ENCODE measurements at places on chromosomes 5 and 9.

DNA sequence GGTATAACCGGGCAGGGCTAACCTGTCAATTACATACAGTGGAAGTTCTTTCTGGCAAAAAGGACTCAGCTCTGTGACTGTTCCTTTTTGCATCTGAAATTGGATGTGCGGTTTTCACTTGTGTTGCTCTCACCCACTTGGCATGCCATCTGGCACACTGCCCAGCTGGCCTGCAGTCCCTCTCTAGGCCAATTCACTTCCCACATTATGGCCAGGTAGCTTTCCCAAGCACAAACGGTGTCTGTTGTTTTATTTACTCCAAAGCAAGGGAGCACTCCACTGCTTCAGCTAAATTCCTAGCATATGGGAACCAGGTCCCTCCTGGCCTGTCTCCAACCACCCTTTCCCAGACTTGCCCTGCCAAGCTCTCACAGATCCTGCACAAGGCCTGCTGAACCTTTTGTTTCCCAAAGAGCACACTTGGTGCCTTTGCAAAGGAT, 132.5 kb downstream of the SEMA6A start:
- no peak for DNase-seq

DNA sequence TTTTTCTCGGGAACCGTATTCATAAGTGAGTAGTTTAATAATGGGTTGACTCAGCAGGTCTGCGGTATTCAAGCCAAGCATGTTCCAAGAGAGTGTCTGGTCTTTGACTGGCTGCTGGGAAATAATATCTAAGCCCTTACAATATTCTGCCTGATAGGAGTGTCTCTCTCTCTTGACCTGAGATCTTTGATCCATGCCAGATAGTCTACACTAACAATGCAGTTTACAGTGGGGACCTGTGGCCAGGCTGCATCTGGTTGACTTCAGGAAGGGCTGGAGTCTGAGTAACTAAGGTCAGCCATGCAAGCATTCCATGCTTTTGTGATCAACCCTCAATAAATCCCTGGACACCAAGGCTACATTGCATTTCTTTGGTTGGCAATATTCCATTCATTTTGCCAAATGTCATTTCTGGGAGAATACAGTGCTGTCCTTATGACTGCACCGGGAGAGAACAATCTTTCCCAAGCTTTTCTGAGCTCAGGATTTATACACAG, 195.5 kb downstream of the SEMA5A start:
- no peak for DNase-seq

- no peak for DNase-seq
Measured at GRCh38 chr9:7148243-7148765, 390.5 kb downstream of the KDM4C start.

DNA sequence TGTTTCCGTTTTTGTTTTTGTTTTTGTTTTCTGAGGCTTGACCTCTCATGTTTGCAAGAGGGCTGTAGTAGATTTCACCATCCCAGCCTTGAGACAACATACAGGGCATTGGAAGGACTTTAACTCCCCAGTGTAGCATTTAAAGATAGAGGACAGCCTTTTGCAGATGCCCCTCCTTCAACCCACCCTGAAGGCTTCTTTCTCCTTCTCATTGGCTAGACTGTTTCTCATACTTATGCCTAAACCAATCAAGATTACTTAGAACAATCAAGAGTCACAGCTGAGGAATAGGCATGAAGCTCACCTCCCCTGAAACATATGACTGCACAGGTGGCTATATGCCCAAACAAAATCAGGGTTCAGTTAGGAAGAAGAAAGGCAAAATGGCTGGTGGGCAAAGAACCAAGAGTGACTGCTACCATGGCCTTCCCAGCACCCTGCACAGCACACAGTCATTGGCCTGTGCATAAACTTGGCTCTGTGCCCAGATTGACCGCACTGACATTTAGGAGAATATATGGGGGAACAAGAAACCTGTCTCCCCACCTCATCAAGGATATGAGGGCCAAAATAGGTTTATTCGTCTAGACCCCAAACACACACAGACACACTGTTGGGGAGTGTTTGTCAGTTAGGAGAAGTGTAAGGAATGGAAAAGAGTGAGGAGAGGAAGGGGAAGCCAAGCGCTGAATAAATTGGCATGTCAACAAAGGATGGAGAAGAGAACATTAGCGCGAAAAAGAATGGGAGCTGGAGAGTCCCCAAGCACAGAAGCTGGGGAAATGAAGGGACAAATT, 137.3 kb upstream of the RANBP3L start:
- DNase-seq = no peak

DNA sequence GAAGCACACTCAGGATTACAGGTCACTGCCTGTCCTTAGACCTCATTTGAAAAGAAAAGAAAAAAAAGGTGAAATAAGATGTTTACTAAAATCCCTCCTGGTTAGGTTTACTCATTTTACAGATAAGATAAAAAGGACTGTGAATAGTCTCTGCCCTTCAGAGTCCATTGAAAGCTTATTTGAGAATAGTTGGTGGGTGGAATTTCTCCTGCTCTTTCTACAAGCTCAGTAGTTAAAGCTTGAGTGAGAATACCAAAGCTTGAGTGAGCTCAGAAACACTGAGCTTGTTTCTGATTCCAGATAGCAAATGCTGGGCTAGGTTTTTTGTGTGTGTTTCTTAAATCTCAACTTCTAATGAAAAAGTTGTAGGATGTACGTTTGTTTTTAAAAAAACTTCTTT, 106.7 kb downstream of the SLF1 start:
- no peak for DNase-seq

DNA sequence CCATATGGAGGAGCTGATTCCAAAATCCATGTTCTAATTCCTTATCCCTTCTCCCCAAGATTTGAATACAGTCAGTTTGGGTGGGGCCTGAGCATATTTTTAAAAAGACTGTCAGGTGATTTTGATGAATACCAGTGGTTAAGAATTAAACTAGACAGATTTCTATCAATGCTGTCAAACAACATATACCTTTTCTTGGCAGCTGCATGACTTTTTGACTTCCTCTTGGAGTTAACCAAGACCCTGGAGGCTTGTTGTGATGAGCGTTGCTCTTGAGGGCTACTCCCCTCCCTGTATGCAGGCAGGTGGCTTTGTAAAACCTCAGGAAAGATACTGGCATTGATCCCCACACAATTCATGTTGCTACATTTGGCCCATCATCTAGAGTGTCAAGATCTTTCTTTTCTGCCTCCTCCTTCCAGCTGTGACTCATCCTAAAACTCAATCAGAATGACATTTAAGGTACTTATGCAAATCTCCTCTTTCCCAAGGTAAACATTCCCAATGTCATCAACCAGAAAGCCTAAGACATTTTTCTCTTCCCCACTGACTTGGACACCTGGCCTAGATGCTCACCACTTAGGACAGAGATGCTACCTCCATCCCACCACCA, 61.7 kb downstream of the PPP2R2B start:
- no peak for DNase-seq
